Neural crest cell (in vitro differentiated cells): ENCODE measurements at places on chromosomes 3 and 15. TPM values are rescaled to one million over a fixed set of nuclear protein-coding genes. Genes with fewer than 3 reads are reported as not detected.

- H3K27ac ChIP-seq = no peak overlapping the region
- peaks cover 32% of the 10 kb centered on the region for H3K36me3 ChIP-seq
- H3K27me3 ChIP-seq = no peaks in the 10 kb centered on the region
- H3K4me1 ChIP-seq = no peaks in the 10 kb centered on the region
- H3K4me3 ChIP-seq = no peak overlapping the region
These were observed 100.8 kb downstream of the NEO1 start for GRCh38 chr15:73153024-73153423.

DNA sequence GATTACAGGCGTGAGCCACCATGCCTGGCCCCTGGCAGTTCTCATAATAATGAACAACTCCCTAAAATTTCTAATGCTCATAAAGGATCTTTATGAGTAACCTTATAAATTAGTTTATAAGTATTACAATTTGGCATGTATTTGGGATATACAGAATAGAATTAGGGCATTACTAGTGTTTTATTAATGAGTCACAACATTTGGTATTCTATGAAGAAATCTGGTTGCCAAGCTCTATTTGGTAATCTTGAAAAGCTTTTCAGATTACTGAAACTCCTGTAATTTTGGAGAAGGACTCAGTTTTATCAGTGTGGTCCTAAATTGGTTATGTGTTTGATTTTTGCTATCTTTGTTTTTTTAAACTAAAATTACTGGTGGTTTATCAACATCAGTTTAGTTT is 45.8 kb downstream of the TM6SF1 start:
- no peaks in the 10 kb centered on the region for H3K4me1 ChIP-seq
- no peak overlapping the region for H3K27ac ChIP-seq
- DNase-seq = no peak
- peaks cover 18% of the 10 kb centered on the region for H3K36me3 ChIP-seq
- no peaks in the 10 kb centered on the region for H3K27me3 ChIP-seq

GRCh38 chr15:101374326-101374725 is 79.3 kb upstream of the SNRPA1 start:
- no peak for DNase-seq
- H3K4me3 ChIP-seq = no peak overlapping the region
- no peak overlapping the region for H3K27ac ChIP-seq
- peaks cover 12% of the 10 kb centered on the region for H3K4me1 ChIP-seq
- H3K36me3 ChIP-seq = no peaks in the 10 kb centered on the region

DNA sequence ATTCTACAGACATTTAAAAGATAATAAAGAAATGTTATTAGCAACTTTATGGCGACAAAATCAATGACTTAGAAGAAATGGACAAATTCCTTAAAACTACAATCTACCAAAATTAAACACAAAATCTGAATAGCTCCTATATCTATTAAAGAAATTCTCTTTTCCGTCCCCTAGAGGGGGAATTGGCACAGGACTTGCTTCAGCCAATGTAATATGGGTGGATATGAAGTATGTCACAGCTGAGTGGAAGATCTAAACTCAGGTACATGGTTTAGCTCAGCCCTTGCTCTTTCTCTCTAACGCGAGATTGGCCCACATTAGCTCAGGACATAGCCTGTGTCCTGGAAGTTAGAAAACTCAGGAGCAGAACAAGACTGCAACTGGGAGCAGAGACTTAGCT is 79.3 kb downstream of the DNAH12 start:
- no peaks in the 10 kb centered on the region for H3K36me3 ChIP-seq
- no peak overlapping the region for H3K4me3 ChIP-seq
- H3K4me1 ChIP-seq = no peaks in the 10 kb centered on the region
- DNase-seq = no peak
- H3K27ac ChIP-seq = no peak overlapping the region

PCSK6 gene
- total RNA-seq = 4.5 and 5.4 TPM in 2 replicates

CHRD gene
- total RNA-seq = 3.2 and 4.0 TPM in 2 replicates

STRIT1 gene
- not detected in 2 replicates for total RNA-seq
